ENCODE measurements at places on chromosomes 12 and 14.

GRCh38 chr14:35565871-35566464 is 32.0 kb downstream of the INSM2 start:
- no peaks in the 10 kb centered on the region for H3K4me1 ChIP-seq
- H3K36me3 ChIP-seq: no peaks in the 10 kb centered on the region
- no peak overlapping the region for H3K4me3 ChIP-seq
- DNase-seq: no peak
- H3K27ac ChIP-seq: no peak overlapping the region
- H3K27me3 ChIP-seq: no peaks in the 10 kb centered on the region

- no peaks in the 10 kb centered on the region for H3K27me3 ChIP-seq
- DNase-seq: no peak
- no peak overlapping the region for H3K27ac ChIP-seq
These were observed 223.7 kb downstream of the KCNC2 start for GRCh38 chr12:74985986-74986319.

DNA sequence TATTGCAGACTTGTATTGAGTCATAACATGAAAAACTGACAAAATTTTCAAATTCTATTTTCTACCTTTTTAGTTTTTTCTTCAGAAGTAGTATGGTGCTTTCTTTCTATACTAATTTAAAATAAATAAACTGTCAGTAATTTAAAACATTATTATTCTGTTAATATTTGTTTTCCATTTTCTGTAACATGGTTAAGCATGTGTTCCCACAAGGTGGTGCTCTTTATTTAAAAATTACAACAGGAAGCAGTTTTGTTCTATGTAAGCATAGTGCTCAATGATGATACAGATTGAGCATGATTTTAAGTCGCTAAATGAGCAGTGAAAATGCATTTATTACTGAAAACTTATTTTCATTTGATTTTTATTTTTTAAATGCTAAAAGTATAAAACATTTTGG is 114.6 kb downstream of the PPFIA2 start:
- no peak overlapping the region for H3K27ac ChIP-seq
- no peaks in the 10 kb centered on the region for H3K27me3 ChIP-seq
- H3K4me3 ChIP-seq: no peak overlapping the region
- H3K36me3 ChIP-seq: no peaks in the 10 kb centered on the region

- H3K4me1 ChIP-seq: peaks cover 68% of the 10 kb centered on the region
- no peak overlapping the region for H3K4me3 ChIP-seq
- H3K36me3 ChIP-seq: no peaks in the 10 kb centered on the region
- H3K27me3 ChIP-seq: no peaks in the 10 kb centered on the region
These were observed 71.7 kb upstream of the REP15 start for GRCh38 chr12:27624586-27624985.

DNA sequence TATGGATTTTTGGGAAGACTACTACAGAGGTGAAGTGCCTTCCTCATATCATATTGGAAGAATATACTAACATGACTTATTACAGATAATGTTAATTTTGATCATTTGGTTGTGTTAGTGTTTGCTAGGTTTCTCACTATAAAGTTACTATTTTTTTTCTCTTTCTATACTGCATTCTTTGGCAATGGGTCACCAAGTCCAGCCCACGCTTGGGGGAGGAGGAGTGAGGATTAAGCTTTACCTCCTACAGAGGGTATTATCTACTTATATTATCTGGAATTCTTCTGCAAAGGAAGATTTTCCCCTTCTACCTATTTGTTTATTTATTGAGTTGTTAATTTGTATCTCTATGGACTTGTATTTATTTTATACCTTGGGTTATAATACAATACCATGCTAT is 31.5 kb downstream of the SCN8A start:
- no peaks in the 10 kb centered on the region for H3K27me3 ChIP-seq
- no peaks in the 10 kb centered on the region for H3K4me1 ChIP-seq
- H3K27ac ChIP-seq: no peak overlapping the region
- DNase-seq: no peak

DNA sequence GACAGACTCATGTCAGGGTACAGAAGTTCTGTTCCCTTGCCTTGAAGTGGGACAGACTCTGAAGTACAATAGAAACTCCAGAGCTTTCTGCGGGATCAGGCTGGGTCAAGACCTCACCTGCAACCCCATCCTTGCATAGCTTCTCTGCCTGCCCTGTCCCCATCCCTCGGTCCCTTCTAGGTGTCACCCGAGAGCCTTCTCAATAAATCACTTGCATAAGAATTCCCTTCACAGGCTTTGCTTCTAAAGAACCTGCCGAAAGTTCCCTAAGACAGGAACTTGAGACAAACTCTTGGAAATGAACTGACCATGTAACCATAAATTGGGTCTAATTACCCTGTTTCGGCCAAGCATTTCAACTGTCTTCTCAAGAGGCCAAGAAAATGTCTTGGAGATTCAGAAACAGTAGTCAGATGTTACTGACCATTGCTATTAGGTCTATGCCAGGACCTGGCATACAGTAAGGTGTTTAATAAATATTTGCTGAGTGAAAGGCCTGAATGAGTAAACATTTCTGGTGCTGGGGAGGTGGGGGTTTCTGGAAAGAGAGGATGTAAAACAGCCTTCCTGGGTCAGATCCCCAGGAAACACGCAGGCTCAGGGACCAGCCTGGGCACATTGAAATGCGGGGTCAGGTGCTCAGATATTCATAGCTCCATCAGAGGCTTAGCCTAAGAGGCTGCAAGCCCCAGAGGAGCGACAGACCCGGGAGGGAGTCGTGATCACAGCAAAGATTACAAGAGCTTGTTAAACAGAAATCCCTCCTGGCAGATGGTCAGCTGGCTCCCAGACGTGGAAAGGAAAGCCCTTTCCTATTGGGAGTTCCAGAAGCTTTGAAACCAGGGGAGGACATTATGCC is 226.2 kb upstream of the LHX5 start:
- DNase-seq: no peak
- H3K4me1 ChIP-seq: no peaks in the 10 kb centered on the region
- no peak overlapping the region for H3K27ac ChIP-seq

DNA sequence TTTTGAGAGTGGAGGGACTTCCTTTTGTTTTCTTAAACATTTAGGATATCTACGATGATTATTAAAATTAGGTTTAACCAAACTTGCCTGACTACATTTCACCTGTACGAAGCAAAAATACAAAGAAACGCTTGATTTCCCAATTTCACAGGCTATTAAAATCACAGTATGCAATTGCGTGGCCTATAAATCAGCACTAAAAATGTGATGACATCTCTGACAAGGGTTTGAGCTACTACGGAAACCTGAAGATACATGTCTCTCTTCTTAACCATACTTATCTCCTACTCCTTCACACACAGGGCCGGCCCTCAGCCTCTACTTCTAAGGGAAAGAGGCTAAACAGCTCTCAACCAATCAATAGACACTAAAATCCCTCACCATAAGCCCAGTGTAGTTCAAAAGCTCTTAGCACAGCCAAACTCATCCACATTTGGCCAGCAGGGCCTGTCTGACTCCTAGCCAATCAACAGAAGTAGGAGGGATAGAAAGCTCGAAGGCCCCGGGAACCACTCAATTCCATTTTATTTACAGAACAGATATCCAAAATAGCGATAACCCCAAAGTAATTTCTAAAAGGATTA is 137.3 kb downstream of the FOXN3 start:
- H3K4me1 ChIP-seq: peaks cover 13% of the 10 kb centered on the region
- peak; percentile 22 for DNase-seq
- H3K36me3 ChIP-seq: no peaks in the 10 kb centered on the region
- H3K27ac ChIP-seq: no peak overlapping the region

- no peak overlapping the region for H3K4me3 ChIP-seq
- no peaks in the 10 kb centered on the region for H3K27me3 ChIP-seq
- no peak for DNase-seq
- no peaks in the 10 kb centered on the region for H3K4me1 ChIP-seq
- no peaks in the 10 kb centered on the region for H3K36me3 ChIP-seq
- no peak overlapping the region for H3K27ac ChIP-seq
These were observed 208.2 kb downstream of the DIO2 start for GRCh38 chr14:80003138-80003537.

DNA sequence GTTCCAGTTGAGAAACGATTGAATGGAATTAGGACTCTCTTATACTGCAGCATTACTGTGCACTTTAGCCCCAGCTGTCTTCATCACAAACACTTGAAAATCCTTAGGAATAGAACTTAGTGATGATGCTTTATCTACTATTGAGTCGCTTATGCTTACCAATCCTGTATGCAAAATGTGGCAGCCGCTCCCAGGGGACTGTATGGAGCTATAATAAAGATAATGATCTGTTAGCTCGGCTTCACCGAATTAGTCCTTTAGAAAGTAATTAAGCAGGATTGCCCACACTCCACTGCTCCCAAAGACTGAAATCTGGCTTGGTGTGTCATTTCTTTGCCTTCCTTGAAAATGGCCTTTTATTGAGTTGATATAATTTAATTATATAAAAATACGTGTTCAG is 10.6 kb downstream of the EML1 start:
- no peak overlapping the region for H3K4me3 ChIP-seq
- H3K4me1 ChIP-seq: no peaks in the 10 kb centered on the region
- no peak for DNase-seq
- no peaks in the 10 kb centered on the region for H3K27me3 ChIP-seq
- H3K36me3 ChIP-seq: no peaks in the 10 kb centered on the region

DNA sequence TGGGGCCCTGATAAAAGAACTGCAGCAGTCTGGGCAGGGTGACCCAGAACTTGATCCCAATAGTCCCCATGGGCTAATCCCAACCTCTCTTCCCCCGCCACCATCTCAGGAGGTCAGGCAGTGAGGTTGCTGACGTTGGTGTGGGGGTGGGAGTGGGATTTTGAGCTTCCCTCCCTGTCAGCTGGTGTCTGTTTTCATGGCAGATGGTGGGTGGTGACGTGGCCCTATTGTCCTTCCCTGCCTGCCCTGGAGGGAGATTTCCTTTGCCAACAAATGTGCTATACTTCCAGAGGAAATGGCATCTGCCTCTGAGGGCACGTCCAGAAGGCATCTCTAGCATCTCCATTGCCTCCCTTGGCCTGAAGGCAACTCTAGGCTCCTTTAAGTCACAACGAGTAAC is 37.7 kb downstream of the NEUROD4 start:
- no peaks in the 10 kb centered on the region for H3K27me3 ChIP-seq
- H3K27ac ChIP-seq: no peak overlapping the region
- no peaks in the 10 kb centered on the region for H3K4me1 ChIP-seq
- no peaks in the 10 kb centered on the region for H3K36me3 ChIP-seq
- no peak overlapping the region for H3K4me3 ChIP-seq

- no peak for DNase-seq
- peaks cover 10% of the 10 kb centered on the region for H3K4me1 ChIP-seq
- no peaks in the 10 kb centered on the region for H3K27me3 ChIP-seq
- no peaks in the 10 kb centered on the region for H3K36me3 ChIP-seq
- H3K4me3 ChIP-seq: peak overlapping the region; percentile 90
These were observed 512 bp upstream of the RND1 start for GRCh38 chr12:48866052-48866711.

DNA sequence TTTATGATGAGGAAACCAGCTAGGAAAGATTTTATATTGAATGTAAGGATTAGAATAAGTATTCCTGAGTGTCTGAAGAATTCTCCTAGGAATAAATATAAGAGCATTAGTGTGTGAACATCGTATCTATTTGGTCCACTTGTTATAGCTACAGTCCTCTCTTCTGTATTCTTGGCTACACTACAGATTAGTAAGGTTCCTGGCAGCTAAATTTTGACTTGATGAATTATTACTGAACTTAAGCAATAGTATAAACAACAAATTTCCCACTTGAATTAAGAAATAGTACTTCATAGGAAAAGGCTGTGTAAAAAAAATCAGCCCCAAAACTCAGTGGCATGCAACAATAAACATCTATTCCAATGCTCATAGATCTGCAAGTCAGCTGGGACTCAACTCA is 138.4 kb upstream of the G2E3 start:
- H3K27ac ChIP-seq: no peak overlapping the region
- H3K36me3 ChIP-seq: no peaks in the 10 kb centered on the region
- H3K4me3 ChIP-seq: no peak overlapping the region

- no peaks in the 10 kb centered on the region for H3K36me3 ChIP-seq
- peak; percentile 71 for DNase-seq
- H3K27ac ChIP-seq: peak overlapping the region; percentile 94
These were observed 910 bp upstream of the SRP54 start for GRCh38 chr14:34981743-34982420.

GRCh38 chr14:29459969-29460560 is 467.6 kb downstream of the PRKD1 start:
- DNase-seq: no peak
- H3K4me3 ChIP-seq: no peak overlapping the region
- H3K27me3 ChIP-seq: no peaks in the 10 kb centered on the region
- no peak overlapping the region for H3K27ac ChIP-seq
- H3K4me1 ChIP-seq: no peaks in the 10 kb centered on the region
- H3K36me3 ChIP-seq: no peaks in the 10 kb centered on the region

DNA sequence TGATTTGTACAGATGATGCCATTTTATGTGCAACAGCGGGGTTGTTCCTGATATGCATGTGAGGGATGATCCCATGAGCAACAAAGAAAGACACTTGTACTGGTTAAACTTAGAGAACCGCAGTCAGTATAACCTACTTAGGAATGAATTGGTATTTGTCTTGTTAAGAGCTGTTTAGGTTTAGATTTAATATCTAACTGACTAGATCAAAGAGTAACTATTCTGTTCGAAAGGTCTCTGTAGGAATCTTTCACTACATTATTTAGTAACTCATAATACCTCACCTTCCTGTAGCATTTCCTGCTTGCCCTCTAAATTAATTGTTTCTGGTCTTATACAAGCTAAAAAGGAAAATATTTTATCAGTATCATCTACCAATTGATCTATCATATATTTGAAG is 350.4 kb downstream of the TRHDE start:
- no peaks in the 10 kb centered on the region for H3K27me3 ChIP-seq
- H3K36me3 ChIP-seq: no peaks in the 10 kb centered on the region
- H3K4me1 ChIP-seq: no peaks in the 10 kb centered on the region
- no peak overlapping the region for H3K4me3 ChIP-seq
